Stimulated activated CD4-positive, alpha-beta T cell treated with anti-CD3 and anti-CD28 coated beads, TNF-alpha, amount 100 ng/mL, for 48 hours (primary cell): ENCODE measurements at places on chromosomes 11 and 22.

DNA sequence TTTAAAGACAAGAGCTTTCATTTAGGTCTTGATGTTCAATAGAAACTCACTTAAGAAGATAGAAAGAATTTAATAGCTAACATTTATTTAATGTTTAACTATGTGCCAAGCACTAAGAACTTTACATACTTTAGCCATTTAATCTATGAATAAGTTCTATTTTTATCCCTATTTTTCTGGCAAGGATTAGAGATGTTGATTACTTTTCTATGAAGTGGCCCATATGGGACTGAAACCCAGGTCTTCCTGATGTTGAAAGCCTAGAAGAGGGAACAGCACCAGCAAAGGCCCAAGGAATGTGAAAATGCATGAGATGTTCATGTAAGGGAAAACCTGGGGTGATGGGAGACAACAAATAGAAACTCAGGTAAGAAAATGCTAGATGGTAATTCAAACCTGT lies 15.4 kb upstream of the TBCEL start:
- no peak for DNase-seq

DNA sequence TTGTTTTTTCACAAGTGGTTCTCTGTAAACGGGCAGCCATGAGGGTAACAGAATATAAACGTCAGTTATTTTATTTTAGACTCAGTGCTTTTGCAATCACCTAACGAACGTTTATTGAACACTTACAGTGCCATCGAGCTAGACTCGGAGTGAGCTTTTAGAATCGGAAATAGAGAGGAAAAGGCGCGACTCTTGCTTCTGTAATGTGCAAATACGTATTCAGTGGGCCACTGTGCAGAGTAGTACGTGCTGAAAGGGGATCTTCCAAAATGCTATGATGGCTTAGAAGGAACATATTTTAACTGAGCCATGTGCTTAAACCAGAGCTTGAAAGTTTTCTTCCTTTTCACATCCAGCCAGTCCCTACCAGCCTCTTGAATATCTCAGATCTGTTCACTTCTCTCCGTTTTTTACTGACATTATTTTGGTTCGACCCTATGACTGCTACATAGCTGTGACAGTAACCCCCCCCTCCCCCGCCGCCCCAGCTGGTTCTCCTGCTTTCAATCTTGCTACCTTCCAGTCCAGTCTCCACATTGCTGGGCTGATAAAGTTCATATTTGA lies 468 bp downstream of the DDIAS start:
- no peak for DNase-seq

GRCh38 chr11:67680696-67681470 lies 6.5 kb upstream of the ALDH3B2 start:
- DNase-seq, result no peak

DNA sequence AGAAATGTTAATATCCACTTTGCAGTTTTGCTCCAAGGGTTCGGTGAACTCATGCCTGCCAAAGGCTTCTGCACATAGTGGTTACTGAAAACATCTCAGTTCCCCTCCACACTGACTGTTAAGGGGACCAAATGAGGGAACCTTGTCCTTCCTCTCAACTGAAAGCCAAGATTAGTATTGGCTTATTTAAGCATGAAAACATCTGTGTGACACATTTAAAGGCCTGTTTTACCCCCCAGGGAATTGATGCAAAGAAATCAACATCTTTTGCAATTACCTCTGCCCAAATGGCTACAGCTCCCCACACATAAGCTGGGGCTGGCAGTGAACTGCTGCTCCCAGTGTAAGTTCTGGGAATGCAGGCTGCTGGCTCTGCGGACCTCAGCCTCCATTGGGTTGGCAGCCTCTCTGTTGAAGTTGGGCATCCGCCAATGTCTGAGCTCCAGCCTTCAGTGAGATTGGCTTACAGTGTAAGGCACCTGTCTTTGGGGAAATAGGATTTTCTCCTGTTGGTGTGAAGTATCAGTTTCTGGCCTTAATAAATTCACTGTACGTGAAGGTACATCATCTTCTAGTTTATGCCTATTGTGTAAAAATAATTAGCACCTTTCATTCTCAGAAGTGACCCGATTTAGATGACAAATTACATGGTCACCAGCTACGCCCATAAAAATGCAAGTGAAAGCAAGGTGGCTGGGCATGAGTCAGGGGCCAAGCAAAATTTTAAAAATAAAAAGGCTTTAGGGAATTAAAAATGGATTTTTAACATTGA lies 213.4 kb upstream of the SYN3 start:
- no peak for DNase-seq

- no peak for DNase-seq
Observed at GRCh38 chr11:59847626-59848025, 2.3 kb upstream of the CBLIF start.

DNA sequence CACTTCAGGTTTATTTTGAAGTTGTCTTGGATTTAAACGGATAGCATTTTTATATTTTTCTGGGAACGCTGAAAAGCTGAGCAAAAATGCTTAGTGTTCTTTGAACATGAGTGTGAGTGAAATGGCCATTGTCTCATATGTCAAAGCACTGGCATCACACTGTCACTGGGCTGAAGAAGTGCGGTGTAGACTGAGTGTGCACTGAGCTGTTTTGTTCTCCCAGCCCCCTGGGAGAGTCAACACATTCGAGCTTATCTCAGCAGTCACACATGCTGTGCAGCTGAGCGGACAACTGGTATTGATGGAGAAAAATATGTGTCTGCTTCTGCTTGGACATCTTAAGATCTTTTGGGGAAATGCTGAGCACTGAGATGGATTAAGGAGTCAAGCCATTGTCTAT lies 90.8 kb downstream of the TECTA start:
- DNase-seq, result no peak

GRCh38 chr11:35375332-35376117 lies 43.8 kb downstream of the SLC1A2 start:
- no peak for DNase-seq

GRCh38 chr22:47787501-47788227 lies 1025.2 kb downstream of the TBC1D22A start:
- DNase-seq, result no peak

GRCh38 chr22:26474682-26475081 lies 8.9 kb downstream of the HPS4 start:
- no peak for DNase-seq

- no peak for DNase-seq
Observed at GRCh38 chr11:85257837-85258236, 369.3 kb downstream of the DLG2 start.

GRCh38 chr22:33012833-33013450 lies 45.2 kb downstream of the SYN3 start:
- no peak for DNase-seq

- DNase-seq, result no peak
Observed at GRCh38 chr11:35003658-35004057, 87.2 kb downstream of the PDHX start.

- DNase-seq, result no peak
Observed at GRCh38 chr11:8202516-8203413, 33.9 kb upstream of the RIC3 start.

DNA sequence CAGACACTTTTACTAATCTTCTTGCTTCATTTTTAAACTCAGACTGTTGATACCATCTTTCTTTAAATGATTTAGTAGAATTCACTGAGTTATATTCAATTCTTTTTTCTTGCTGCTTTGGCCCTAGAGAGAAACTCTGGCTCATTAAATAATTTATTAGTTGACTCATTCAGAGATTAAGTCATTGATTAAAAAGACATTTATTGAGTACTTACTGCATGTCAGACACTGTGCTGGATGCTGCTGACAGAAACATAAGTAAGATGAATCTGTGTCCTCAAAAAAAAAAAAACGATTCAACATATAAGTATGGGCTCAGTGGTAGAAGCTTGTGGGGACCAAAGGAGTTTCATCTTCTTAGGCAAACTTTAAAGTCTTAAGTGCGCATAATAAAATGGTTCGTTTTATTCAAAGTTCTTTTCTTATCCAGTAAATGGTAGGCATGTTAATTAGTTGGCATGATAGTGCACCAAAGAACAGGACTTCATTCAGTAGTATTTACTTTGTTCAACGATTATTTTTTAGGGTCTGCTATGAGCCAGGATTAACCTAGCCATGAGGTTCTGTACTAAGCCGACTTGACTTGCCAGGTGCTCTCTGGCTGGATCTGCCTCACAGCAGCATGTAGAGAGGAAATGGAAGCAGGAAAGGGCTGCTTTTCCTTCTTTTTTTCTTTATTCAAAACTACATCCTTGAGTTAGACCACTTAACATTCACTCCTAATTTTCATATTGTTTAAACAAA lies 281.0 kb upstream of the CTSC start:
- DNase-seq, result no peak

DNA sequence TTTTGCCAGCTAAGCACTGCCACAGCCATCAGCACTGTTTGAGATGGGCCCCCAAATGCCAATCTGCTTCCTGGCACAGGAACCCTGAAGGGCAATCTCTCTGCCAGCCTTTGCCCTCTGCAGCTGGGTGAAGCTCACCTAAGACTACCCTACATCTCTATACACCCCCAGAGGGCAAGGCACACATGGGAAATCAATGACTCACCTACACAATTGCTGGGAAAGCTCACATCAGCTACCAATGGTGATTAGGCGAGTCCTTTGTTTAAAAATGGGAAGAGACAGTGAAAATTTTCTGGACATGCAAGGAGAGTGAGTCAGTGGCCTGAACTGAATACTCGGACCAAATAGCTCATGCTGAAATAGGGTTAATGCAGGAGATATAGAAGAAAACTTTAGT lies 12.6 kb upstream of the PRDM11 start:
- DNase-seq, result no peak

DNA sequence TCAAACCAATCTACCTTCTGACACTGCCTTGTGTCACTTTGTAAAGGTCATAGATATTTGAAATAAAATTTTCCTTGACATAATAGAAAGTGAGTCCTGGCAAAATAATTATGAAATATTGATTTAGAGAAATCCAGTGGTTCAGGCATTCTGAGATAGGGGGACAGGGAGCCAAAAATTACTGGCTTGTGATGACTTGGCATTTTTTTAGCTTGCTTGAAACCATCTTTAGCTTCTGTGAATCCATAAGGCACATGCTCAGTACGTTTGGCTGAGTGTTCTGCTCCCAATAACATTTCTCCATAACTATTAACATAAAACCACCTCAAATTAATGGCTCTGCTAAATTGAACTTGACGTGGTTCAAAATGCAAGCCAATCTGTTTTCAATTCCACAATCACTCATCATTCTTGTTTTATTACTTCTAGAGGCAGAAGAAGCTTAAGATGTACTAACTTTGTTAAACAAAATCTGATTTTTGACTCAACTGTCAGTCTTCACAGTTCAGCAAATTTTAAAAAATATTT lies 209.0 kb downstream of the LRRC4C start:
- no peak for DNase-seq

DNA sequence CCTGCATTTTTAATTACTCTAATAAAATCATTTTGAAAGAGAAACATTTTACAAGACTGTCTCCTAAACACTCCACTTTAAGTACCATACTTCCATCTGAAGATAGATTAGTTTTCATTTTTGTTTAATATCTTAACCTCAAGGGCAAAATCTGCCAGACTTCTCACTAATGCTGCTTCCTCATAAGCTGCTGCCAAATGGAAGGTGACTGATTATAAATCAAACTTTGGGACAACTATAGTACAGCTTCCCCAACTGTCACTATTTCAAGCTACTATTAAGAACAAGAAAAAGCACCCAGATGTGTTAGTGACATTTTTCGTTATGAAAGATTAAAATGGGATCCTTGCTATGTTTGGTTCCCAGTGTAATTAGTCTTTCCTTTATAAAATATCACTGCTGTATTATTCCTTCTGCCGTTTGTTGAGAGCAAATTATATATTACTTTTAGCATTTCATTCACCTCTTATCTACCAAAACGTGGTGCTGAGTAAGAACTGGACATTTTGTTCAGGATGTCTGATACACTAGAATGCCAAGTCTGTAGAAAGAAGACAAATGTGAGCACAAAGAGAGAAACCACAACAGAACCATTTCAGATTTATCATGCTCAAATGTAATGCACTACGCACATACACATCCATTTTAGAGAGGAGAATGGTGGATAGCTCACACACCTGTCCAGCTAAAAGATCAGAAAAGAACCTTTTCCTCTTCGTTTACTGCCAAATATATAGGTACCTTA lies 312.2 kb upstream of the C11orf87 start:
- no peak for DNase-seq

DNA sequence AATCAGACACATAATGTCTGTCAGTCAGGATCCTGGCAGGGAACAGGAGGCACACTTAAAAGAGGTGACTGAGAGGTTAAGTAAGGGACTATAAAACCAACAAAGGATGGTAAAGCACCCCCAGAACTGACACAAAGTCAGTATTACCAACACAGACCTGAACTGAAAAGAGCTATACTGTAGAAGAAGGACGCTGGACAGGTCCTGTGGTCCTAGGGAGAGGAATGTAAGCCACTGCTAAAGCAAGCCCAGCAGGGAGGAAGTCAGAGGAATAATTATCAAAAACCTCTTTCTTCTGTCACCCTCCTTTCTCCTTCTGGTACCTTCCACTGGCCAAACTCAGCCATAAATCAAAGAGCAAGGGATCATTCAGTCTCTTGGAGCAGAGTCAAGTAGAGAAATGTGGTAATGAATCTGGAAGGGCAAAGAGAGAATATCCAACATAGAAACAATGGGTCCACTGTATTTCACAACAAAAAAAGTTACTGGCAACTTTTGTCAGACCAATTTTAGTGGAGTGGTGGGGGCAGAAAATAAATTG lies 33.4 kb upstream of the ANGPTL5 start:
- DNase-seq, result no peak

DNA sequence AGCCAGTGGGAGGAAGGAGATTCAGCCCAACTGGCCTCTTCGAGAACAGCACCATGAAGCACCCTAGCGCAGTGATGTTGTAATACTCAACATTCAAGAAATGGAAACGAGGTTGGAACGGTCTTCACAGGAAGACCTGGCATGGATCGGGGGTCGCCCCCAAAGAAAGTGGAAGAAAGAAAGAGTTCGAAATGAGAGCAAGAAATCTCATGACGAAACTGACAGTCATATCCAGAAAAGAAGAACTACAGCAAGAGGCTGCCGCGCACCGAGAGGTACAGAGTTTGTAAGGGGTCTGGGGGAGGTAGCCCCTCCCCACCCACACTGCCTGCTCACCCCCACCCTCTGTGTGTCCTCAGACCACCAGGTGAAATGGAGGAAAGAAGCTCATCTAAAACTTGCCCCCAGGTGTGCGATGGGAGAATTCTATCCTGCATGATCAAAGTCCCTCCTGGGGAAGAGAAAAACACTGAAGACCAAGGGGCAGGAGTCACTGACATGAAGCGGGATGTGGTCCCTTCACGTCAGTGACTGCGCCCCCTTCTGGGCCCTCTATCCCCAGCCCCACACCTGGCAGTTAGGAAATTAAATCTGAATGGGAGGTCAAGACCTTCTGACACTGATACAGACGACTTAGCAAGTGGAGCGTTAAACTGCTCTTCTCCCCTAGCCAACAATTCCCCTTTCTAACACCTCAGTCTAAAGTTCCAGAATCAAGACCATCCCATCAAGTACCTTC lies 52.9 kb upstream of the SPATA19 start:
- no peak for DNase-seq

- no peak for DNase-seq
Observed at GRCh38 chr11:12174477-12175143, 64.2 kb downstream of the MICAL2 start.

- no peak for DNase-seq
Observed at GRCh38 chr11:125451400-125452124, 44.5 kb downstream of the FEZ1 start.
